Esophagus squamous epithelium (tissue), 5 donors: ENCODE measurements at places on chromosomes 1 and 21.

- no peak for DNase-seq
Observed at GRCh38 chr1:161287482-161288054, 22.2 kb downstream of the MPZ start.

- no peak for DNase-seq
Observed at GRCh38 chr1:156444407-156445001, 56.1 kb downstream of the MEF2D start.

GRCh38 chr1:119091618-119092017 lies 48.8 kb downstream of the WARS2 start:
- no peak for DNase-seq

GRCh38 chr1:180901076-180901990 lies 11.4 kb upstream of the KIAA1614 start:
- no peak for DNase-seq

GRCh38 chr1:91789273-91789997 lies 96.5 kb downstream of the TGFBR3 start:
- no peak for DNase-seq

DNA sequence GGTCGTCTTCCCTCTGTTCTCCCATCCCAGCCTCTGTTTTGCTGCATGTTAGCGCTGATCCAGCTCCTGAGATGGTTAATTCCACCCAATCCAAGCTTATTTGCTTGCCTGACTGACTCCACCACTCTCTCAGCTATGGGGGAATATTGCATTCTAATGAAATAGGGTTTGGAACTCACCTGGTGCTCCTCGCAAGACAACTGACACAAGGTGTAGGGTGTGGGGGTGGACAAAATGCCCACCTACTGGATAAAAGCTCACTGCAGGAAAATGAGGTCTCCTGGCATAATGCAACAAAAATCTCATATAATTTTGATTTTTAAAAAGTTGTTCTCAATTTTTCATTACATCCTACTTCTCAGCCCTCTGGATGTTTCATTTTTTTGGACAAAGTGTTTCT lies 259.0 kb downstream of the ZNF648 start:
- no peak for DNase-seq

DNA sequence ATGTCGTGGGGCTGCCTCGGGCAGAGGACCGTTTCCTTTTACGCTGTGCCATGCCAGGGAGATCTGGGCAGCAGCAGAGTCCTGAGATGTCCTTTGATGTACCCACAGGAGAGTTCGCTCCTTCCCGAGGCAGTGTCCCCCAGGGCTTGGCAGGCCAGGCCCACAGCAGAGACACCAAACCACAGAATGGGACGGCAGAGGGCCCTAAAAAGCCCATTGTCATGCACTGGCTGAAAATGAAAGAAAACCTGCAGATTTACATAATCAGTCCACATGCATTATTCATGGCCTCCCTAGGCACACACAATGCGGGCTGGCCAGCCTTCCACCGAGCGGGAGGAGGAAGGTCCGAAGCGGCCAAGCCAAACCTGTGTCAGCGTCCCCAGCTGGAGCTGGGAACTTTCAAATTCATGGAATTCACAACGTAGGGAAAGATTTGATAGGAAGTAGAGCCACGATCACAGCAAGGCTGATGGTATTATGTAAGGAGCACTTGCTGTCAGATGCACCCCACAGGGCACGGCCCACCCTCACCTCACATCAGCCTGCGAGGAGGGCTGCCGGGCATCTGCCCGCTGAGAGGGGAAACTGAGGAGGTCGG lies 25.3 kb upstream of the EFHD2 start:
- no peak for DNase-seq

- DNase-seq: no peak
Observed at GRCh38 chr1:23916209-23917131, 3.3 kb upstream of the CNR2 start.

GRCh38 chr21:28821276-28822122 lies 171.2 kb downstream of the LTN1 start:
- DNase-seq: no peak

DNA sequence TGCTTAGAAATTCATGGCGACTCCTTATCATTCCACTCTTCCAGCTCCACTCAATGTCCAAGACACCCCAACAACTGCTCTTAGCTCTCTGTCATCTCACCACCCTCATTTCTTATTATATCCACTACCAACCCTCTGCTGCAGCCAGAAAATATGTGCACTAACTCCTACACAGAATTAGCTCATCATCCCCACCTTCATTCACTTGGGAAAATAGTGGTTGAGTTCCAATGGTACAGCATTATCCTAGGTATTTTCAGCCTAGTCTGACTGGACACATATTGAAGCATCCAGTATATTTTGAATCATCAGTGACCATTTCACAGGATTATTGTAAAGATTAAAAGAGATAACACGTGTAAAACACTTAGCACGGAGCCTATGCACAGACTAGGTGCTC lies 16.7 kb upstream of the VSIG8 start:
- DNase-seq: no peak

DNA sequence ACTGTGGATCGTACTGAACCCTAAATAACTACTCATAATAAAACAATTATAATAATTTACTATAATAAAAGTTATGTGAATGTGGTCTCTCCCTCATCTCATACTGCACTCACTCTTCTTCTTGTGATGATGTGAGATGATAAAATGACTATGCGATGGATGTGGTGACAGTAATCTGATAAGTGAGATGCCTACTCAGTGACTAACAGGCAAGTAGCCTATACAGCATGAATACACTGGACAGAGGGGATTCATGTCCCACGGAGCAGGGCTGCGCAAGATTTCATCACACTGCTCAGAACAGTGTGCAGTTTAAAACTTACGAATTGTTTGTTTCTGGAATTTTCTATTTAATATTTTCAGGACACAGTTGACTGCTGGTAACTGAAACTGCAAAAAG lies 304.0 kb downstream of the DUSP10 start:
- no peak for DNase-seq

DNA sequence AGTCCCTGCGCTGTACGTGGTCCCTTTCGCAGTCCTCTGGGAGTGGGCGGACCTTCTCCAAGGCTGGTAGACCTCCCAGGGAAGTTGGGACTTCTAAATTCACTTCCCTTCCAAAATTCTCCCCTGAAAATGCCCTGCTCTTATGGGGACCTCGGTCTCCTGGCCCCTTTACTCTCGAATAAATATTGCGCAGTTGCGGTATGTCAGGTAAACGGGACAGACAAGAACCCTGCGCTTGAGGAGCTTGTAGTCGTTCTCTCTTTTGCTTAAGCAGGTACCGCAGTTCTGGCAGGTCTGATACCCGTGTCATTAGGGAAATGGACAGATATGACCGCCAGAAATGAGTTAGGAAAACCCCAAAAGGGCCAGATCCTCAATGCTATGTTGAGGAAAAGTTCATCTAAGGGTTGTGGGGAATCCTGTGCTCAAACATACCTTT lies 561 bp downstream of the KIF2C start:
- DNase-seq: no peak

DNA sequence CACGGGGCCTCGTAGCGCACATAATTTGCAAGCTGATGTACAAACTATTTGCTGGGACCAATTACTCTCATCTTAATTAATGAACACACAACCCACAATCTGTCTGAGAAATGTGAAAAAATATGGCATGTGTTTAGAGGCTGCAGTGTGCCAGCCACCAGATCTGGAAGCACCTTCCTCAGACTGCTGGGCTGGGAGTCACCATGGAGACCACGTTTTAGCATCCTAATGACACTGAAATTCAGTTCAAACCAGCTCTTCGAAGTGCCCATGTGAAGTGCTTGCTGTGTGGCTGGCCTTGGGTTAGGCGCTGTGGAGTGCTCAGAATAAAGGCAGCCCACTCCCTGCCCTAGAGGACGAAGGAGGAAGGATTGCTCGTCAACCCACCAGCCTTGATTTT lies 482.4 kb downstream of the OMA1 start:
- no peak for DNase-seq

- DNase-seq: no peak
Observed at GRCh38 chr1:200182701-200183100, 155.2 kb downstream of the NR5A2 start.

- DNase-seq: no peak
Observed at GRCh38 chr1:58895082-58895481, 111.2 kb upstream of the JUN start.

GRCh38 chr1:41957568-41957967 lies 38.8 kb upstream of the HIVEP3 start:
- no peak for DNase-seq

- DNase-seq: no peak
Observed at GRCh38 chr21:43835861-43836260, 29.2 kb upstream of the AGPAT3 start.

DNA sequence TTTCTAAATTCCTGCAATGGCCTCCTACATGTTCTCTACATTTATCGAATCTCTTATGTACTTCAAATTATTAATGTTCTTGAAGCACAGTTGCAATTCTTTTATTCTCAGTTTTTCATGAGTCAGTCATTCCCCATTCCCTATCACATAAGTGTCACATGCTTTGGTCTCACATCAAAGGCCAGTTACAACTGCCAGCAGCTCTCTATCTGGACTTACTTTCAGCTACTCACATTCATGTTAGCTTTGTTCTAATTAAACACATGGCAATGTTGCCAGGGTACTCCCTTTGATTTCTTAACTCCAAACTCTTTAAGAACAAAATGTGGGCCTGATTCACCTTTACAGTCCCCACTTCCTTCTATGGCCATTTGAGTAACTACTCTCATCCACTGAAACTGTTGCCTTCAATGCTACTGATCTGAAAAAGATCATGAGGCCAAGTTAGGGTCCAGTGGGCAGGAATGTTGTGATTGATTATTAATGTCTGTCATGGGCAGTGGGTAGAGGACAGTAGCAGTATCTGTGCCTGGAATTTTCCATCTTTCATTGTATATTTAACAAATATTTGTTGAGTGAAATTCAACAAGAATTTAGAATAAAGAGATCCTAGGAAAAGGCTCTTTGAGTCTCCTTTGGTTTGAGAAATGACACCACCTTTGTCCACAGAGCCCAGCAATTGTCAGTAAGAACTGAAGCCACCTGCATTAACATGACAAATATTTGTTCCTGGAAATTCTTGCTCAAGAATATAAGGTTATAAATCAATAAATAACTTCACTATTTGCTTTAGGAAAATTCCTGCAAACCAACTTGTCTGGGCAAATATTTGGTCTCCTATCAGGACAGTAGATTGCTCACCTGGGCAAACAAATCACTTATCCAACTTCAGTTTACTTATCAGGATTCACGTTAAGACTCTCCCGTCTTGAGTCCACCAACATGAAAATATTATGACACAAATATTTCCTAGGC lies 153.6 kb upstream of the SAMSN1 start:
- DNase-seq: no peak

GRCh38 chr1:164511001-164511705 lies 47.8 kb upstream of the PBX1 start:
- no peak for DNase-seq

GRCh38 chr1:238232084-238232710 lies 341.5 kb upstream of the ZP4 start:
- DNase-seq: no peak

DNA sequence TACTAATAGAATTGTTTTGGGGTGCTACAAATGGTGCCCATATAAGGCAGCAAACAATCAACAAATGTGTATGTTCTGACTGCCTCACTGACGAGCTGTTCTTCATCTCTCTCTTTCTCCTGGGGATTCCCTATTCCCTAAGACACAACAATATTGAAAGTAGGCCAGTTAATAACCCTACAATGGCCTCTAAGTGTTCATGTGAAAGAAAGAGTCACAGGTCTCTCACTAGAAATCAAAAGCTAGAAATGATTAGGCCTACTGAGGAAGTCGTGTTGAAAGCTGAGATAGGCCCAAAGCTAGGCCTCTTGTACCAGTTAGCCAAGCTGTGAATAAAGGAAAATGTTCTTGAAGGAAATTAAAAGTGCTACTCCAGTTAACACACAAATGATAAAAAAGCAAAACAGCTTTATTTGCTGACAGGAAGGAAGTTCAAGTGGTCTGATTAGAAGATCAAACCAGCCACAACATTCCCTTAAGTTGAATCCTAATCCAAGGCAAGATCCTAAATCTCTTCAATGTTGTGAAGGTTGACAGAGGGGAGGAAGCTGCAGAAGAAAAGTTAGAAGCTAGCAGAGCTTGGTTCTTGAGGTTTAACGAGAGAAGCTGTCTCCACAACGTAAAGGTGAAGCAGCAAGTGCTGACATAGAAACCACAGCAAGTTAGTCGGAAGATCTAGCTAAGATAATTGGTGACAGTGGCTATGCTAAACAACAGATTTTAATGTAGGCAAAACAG lies 26.3 kb downstream of the ATP2B4 start:
- no peak for DNase-seq

DNA sequence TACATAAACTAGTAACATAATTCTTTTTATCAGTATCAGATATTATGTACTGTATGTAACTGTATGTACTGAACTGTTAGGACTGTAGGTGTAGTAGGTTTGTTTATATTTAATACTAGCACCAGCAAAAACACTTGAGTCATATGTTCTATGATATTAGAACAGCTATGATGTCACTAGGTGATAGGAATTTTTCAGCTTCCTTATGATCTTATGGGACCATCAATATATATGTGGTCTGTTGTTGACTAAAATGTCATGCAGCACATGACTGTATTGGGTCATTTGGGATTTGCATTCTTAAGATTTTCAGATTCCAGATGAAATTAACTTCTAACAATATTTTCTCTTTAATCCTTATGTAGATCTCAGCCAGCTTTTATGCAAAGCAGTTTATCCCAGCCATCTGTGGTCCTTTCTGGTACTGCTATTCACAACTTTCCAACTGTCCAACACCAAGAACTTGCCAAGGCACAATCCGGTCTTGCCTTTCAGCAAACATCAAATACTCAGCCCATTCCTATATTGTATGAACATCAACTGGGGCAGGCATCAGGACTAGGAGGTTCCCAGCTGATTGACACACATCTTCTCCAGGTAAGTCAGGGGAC lies 38.3 kb upstream of the MYOCOS start:
- no peak for DNase-seq

GRCh38 chr1:20652300-20652699 lies 8.9 kb downstream of the DDOST start:
- no peak for DNase-seq

GRCh38 chr1:234272656-234273312 lies 100.5 kb upstream of the COA6 start:
- DNase-seq: no peak

DNA sequence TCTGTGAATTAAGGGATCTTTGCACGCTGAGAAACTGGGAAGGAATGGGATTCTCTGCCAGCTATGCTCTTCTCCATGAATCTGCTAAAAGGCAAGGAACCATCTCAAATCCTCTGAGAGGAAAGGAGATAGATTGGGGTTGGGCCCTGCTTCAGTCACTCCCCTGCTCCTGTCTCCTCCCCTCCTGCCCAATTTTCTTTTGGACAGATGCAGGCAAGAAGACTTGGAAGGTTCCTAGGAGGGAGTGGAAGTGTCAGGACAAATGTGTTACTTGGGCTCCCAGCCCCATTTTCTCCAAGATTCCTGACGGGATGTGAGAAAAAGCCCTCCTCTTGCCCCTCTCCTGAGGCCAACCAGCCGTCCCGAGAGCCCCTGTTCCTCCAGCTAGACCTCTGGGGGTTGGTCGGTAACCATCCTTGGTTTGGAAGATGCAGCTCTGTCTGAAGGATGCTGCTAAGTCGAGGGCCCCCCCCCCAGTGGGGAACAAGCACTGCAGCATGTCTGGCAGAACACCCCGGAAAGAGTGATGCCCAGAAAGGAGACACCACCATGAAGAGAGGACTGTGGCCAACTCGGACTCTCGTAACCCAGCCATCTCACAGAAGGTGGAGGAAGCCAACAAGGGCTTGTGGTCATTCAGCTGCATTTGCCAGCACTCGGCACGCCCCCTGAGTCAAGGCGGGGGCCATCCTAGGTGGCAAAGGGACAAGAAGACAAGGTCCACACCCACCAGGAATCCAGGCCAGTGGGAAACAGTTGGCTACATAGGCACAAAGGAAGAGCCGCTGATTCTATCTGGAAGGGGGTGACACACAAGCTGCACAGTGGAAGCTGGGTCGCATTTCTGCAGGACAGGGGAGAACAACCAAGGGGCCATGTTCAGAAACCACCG lies 43.7 kb downstream of the CDK18 start:
- no peak for DNase-seq
